T-helper 1 cell (primary cell): ENCODE measurements at places on chromosomes 11 and 22.

DNA sequence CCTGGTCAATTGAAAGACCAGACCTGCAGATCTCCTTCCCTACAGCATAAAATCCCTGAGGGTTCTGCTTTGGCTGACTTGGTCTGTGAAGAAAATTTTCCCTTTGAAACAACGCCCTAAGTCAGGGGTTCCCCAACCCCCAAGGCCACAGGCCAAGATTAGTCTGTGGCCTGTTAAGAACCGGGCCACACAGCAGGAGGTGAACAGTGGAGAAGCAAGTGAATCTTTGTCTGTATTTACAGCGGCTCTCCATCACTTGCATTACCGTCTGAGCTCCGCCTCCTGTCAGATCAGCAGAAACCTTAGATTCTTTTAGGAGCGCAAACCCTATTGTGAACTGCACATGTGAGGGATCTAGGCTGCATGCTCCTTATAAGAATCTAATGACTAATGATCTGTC lies 38.2 kb downstream of the CCDC83 start:
- DNase-seq = no peak

GRCh38 chr11:77113382-77114088 lies 10.9 kb downstream of the OMP start:
- DNase-seq = no peak

- no peak for DNase-seq
These were observed 153.1 kb downstream of the DDX10 start for GRCh38 chr11:108817976-108818375.

- no peak for DNase-seq
These were observed 46.9 kb downstream of the ME3 start for GRCh38 chr11:86625544-86625943.

GRCh38 chr11:46159680-46160079 lies 38.4 kb upstream of the PHF21A start:
- no peak for DNase-seq
